Stimulated activated CD4-positive, alpha-beta T cell treated with anti-CD3 and anti-CD28 coated beads, Interleukin-4, amount 100 ng/mL, for 48 hours (primary cell): ENCODE measurements at places on chromosomes 16 and 17.

DNA sequence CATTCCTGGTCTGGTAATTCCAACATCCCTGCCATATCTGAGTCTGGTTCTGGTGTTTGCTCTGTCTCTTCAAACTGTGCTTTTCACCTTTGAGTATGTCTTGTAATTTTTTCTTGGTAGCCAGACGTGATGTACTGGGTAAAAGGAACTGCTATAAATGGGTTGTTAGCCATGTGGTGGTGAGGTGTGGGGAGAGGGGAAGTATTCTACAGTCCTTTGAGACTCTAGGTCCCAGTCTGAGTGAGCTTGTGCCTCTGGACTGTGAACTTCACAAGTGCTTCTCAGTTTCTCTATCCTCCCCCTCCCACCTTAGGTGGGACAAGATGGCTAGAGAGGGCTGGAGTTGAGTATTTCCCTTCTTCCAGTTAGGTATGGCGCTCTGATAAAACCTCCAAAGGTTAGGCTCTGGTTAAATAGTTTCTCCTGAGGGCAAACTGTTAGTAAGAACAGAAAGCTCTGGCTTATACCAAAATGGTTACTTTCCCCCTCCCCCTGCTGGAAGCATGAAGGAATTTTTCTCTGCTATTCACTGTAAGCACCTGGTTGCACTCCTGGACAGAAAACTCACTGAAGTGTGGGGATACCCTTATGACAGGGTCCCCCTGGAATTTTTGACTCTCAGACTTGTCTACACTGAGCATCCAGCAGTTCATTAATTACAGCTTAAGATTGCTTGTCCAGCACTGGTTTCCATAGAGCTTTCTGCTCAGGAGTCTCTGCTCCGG lies 87.8 kb downstream of the MARCHF10 start:
- no peak for DNase-seq

- DNase-seq, result no peak
Observed at GRCh38 chr17:40522961-40523310, 21.5 kb upstream of the TNS4 start.

DNA sequence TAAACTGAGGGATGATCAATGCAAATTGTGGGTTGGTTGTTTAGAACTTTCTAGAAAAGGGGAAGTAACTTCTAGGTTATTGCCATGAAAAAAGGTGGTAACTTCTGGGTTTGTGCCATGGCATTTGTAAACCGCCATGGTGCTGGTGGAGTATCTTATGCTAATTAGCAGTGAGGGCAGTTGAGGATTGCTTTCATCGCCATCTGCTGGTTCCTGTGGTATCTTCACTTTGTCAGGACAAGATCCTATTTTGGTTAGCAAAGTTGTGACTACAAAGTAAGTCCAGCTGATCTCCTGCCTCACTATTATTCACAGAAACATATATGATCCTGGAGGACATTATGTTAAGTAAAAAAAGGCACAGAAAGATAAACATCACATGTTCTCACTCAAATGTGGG lies 1332.3 kb downstream of the CDH11 start:
- no peak for DNase-seq

GRCh38 chr16:69903865-69904415 lies 47.2 kb upstream of the CLEC18A start:
- DNase-seq, result no peak

GRCh38 chr17:83008186-83008510 lies 71.3 kb upstream of the METRNL start:
- no peak for DNase-seq

DNA sequence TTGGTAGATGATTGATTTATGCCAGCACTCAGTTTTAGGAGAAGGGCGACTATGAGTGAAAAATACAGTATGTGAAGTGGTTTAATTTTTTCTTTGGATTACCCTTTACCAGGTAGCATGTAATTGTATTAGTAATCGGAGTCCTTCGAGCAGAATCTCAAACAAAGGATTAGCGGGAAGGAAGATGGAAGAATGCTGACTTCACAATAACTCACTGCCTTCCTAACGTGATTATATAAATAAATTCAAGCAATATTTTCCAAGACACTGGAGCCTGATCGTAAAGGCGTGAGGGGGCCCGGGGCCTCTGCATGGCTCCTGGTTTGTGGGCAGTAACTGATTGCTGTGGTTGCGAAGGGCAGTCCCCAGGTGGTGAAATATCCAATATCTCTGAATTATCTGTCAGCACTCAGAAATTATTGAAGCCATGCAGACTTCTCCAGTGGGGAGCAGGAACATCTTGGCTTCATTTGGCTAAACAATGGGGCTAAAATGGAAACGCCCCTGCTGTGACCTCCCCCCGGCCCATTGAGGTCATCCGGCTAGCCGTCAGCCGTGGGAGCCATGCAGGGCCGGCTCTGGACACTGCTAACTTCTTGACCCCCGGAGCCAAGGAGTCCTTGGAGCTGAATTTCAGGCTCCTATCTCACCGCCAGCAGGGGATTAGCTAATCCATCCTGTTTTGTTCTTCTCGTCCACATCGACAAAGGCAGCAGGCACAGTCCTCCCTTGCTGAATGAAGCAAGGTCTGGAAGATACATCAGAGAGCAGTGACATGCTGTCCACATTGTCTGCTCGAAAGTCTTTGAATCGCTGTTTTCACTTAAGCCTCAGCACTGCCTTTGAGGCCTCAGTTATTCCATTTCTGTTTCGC lies 295.9 kb upstream of the N4BP1 start:
- no peak for DNase-seq

- DNase-seq, result no peak
Observed at GRCh38 chr17:63547083-63547523, 3.2 kb upstream of the DCAF7 start.
